Activated CD8-positive, alpha-beta T cell treated with anti-CD3 and anti-CD28 coated beads, Interleukin-2, amount 10 ng/mL, durations not matched to agents 7 days and 5 days (primary cell): ENCODE measurements at places on chromosomes 7 and 10. TPM values are rescaled to one million over a fixed set of nuclear protein-coding genes. Genes with fewer than 3 reads are reported as not detected.

The ATAD1 gene
- 38.9 TPM for total RNA-seq

The TACC2 gene
- total RNA-seq, result not detected

The SDK1 gene
- total RNA-seq, result 0.05 TPM

The TLX1 gene
- not detected for total RNA-seq

The BLNK gene
- not detected for total RNA-seq

The ELOVL3 gene
- not detected for total RNA-seq

The TRIL gene
- not detected for total RNA-seq

The EGFR gene
- total RNA-seq, result not detected

The MBL2 gene
- not detected for total RNA-seq

The KAZALD1 gene
- 0.18 TPM for total RNA-seq

The HTR7 gene
- total RNA-seq, result not detected

The ZC3HAV1L gene
- 20.2 TPM for total RNA-seq

The PGAM2 gene
- 0.68 TPM for total RNA-seq

The TMEM270 gene
- total RNA-seq, result not detected

DNA sequence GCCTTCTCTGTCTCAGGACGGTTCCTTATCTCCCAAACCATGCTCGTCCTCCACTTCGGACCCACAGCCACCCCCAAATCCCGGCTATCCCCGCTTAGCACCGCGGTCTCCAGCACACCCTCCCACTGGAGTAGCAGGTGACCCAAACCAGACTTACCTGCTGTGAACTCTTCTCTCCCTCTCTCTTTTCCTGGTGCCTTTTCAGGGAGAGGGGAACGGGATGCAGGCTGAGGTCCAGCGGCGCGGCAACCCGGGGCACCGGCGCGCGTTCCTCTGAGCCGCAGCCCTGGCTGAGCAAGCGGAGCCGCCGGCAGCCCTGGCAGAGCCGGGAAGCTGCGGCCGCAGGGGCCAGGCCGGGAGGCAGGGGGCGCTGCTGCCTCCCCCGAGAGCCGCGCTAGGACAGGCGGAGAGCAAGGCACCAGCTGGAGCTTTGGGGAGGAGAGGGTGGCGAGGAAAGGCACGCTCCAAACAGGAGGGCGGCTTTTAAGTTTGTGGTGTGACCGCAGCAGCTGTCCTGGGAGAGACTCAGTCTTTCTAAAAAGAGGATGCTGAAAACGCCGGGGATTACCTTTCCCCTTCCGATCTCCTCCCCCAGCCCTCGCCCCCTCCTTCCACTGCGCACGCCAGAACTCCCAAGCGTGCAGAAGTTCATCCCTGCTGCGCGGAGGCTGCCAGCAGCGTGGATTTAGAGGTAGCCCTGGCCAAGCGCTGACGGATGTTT lies at the start of gene SEMA3D:
TSS of gene SEMA3D (minus strand) at position 536 of the 721 bp plus-strand sequence. CDS start 65,165 bp downstream, outside the sequence.
- no peak within 1 kb of the TSS for H3K27ac ChIP-seq
- no peaks in the 10 kb centered on the region for H3K36me3 ChIP-seq
- H3K27me3 ChIP-seq, result peaks cover 29% of the 10 kb centered on the region
- no peak within 1 kb of the TSS for H3K4me3 ChIP-seq
- peaks cover 5% of the 10 kb centered on the region for H3K4me1 ChIP-seq
- no peak for DNase-seq

DNA sequence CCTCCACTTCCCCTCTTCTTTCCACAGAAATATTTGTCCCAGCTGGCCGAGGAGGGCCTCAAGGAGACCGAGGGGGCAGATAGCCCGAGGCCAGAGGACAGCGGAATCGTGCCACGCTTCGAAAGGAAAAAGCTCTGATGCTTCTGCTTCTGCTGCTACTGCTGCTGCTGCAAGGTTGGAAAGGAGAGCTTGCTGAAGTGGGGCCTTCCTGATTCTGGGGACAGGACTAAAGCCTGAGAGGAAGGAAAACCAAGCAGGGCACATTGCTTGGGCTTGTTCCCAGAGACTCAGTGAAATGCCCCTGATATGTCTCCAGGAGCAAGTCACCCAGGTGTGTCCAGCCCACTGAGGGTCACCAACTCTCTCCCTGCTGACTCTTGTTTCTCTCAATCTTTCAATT lies 35.9 kb upstream of the PDCD4 start:
- no peaks in the 10 kb centered on the region for H3K27me3 ChIP-seq
- peak overlapping the region; percentile 64 for H3K27ac ChIP-seq
- peaks cover 32% of the 10 kb centered on the region for H3K4me1 ChIP-seq
- no peaks in the 10 kb centered on the region for H3K36me3 ChIP-seq
- no peak for DNase-seq
- no peak overlapping the region for H3K4me3 ChIP-seq

GRCh38 chr7:25619963-25620799 lies 391.9 kb upstream of the NPVF start:
- DNase-seq, result peak; percentile 54
- H3K27ac ChIP-seq, result peak overlapping the region; percentile 69
- H3K27me3 ChIP-seq, result no peaks in the 10 kb centered on the region
- H3K36me3 ChIP-seq, result no peaks in the 10 kb centered on the region
- H3K4me3 ChIP-seq, result peak overlapping the region; percentile 17

DNA sequence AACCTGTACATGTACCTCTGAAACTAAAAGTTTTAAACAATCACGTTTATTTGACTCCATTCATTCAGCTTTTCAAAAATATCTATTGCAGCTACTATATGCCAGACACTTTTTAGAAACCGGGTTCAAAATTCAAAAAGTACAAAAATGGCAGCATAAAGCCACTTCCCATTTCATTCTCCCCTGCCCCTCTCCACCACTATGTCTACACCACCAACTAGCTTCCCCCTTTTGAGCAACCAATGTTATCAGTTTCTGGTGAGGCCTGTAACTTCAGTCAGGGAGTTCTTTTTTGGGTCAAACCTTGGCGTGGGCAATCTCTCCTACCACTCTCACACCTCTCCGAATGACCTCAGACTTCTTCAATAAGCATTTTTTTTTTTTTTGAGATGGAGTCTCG lies 11.5 kb upstream of the HHEX start:
- H3K27ac ChIP-seq, result no peak overlapping the region
- H3K27me3 ChIP-seq, result peaks cover 8% of the 10 kb centered on the region
- no peak for DNase-seq
- H3K36me3 ChIP-seq, result no peaks in the 10 kb centered on the region
- H3K4me1 ChIP-seq, result no peaks in the 10 kb centered on the region

GRCh38 chr7:31192986-31193385 lies 140.9 kb downstream of the ADCYAP1R1 start:
- H3K27ac ChIP-seq, result no peak overlapping the region
- DNase-seq, result peak; percentile 23
- peaks cover 4% of the 10 kb centered on the region for H3K27me3 ChIP-seq
- no peaks in the 10 kb centered on the region for H3K36me3 ChIP-seq
- no peak overlapping the region for H3K4me3 ChIP-seq

DNA sequence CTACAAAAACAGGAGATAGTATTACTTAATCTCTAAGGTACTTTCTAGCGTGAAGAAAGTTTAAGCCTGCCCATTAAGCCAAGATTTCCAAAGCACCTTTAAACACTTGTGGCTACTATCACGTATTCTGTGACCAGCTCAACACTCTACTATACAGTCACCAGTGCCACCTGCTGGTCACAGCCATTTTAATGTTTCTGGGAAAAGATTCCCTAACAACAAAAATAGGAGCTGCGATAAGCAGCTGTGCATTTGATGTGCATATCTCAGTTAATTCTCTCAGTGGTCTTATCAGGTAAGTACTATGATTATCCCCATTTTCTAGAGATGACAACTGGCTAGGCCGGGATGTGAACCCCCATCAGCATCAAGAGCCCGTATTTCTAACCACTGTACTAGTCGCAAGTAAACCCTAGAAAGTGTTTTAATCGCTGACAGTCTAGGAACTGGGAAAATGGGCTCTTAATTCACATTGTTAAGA lies 860 bp downstream of the SEC31B start:
- H3K4me1 ChIP-seq, result peaks cover 41% of the 10 kb centered on the region
- no peak overlapping the region for H3K4me3 ChIP-seq
- H3K36me3 ChIP-seq, result peaks cover 47% of the 10 kb centered on the region
- DNase-seq, result peak; percentile 77

DNA sequence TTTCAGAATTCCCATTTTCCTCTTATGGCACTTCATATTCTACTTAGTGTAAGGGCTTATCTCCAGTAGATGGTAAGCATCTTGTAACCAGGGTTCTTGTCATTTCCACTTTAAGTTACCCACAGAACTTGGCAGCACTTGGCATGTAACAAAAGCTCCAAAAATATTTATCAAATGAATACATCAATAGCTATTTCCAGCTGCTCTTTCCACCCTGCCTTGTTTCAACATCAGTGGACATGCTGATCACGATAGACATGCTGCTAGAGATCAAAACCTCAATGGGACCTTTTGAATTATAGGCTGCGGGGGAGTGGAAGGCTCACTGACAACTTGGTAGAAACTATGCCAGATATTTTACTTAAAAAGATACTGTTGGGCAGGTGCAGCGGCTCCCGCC lies 32.9 kb downstream of the HOXA1 start:
- no peak overlapping the region for H3K27ac ChIP-seq
- no peak for DNase-seq
- H3K36me3 ChIP-seq, result no peaks in the 10 kb centered on the region

- DNase-seq, result no peak
- H3K36me3 ChIP-seq, result peaks cover 42% of the 10 kb centered on the region
- no peaks in the 10 kb centered on the region for H3K4me1 ChIP-seq
- no peak overlapping the region for H3K27ac ChIP-seq
- H3K27me3 ChIP-seq, result no peaks in the 10 kb centered on the region
Measured at GRCh38 chr10:878333-878759, 53.2 kb downstream of the LARP4B start.

DNA sequence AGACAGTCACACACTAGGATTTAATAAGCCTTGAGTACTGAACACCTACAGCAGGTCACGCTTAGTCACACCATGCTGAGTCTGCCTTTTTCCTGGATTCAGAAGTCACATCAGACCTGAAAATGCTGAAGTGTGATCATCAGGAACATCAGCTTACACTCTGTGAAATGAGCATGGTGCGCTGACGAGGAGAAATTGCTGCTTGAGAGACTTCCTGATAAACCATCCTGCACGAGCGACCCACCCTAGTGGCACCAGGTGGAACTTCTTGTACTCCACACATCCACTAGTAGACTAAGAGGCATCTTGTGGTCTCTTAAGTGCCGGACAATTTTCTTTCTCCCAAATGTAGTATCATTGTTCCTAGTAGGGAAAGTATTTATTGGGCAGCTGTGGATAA lies 51.8 kb upstream of the MRLN start:
- H3K36me3 ChIP-seq, result peaks cover 31% of the 10 kb centered on the region
- DNase-seq, result peak; percentile 24
- H3K27ac ChIP-seq, result no peak overlapping the region
- H3K4me1 ChIP-seq, result no peaks in the 10 kb centered on the region

GRCh38 chr10:79311581-79312407 lies 35.5 kb upstream of the PPIF start:
- H3K27ac ChIP-seq, result no peak overlapping the region
- H3K4me1 ChIP-seq, result peaks cover 26% of the 10 kb centered on the region
- peaks cover 36% of the 10 kb centered on the region for H3K36me3 ChIP-seq
- DNase-seq, result no peak
- H3K27me3 ChIP-seq, result no peaks in the 10 kb centered on the region

GRCh38 chr7:46603780-46604179 lies 682.7 kb upstream of the IGFBP3 start:
- no peak for DNase-seq
- no peaks in the 10 kb centered on the region for H3K4me1 ChIP-seq
- no peaks in the 10 kb centered on the region for H3K27me3 ChIP-seq
- H3K4me3 ChIP-seq, result no peak overlapping the region

GRCh38 chr10:32070645-32071044 lies 14.4 kb upstream of the KIF5B start:
- H3K27me3 ChIP-seq, result peaks cover 12% of the 10 kb centered on the region
- H3K4me3 ChIP-seq, result no peak overlapping the region
- DNase-seq, result no peak
- H3K27ac ChIP-seq, result no peak overlapping the region
- no peaks in the 10 kb centered on the region for H3K36me3 ChIP-seq

DNA sequence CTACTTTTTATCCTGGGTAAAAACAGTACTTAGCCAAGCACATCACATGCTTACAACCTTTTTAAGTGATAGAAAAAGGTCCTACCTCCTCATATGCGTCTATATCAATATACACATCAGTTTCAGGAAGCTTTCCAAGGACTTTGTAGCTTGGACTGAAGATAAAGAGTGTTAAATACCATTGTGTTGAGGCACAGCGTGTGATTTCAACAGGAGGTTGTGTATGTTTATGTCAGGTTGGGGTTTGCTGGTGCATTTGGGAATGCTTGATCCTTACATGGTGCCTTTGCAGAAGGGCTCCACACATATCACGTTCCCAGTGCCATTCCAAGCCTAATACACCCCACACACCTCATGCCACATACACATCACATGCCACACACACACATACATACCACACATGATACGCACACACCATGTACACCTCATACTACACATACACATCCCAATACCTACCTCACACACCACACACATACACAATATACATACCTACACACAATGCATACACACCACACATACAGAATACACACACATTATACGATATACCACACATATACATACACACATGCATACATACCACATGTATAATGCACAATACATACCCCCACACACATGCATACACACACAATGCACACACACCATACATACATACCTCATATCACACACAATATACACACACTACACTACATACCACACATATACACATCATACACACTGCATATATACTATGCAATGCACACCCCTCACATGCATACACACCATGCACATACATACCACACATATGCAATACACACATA lies 33.1 kb downstream of the PSMC2 start:
- no peaks in the 10 kb centered on the region for H3K4me1 ChIP-seq
- no peak overlapping the region for H3K27ac ChIP-seq
- H3K36me3 ChIP-seq, result no peaks in the 10 kb centered on the region
- H3K27me3 ChIP-seq, result peaks cover 9% of the 10 kb centered on the region

GRCh38 chr7:36090976-36091873 lies 61.8 kb upstream of the EEPD1 start:
- H3K4me3 ChIP-seq, result no peak overlapping the region
- no peaks in the 10 kb centered on the region for H3K4me1 ChIP-seq
- no peaks in the 10 kb centered on the region for H3K27me3 ChIP-seq
- no peaks in the 10 kb centered on the region for H3K36me3 ChIP-seq
- H3K27ac ChIP-seq, result no peak overlapping the region
- DNase-seq, result no peak

GRCh38 chr10:70480239-70480861 lies 1.8 kb downstream of the PALD1 start:
- peaks cover 61% of the 10 kb centered on the region for H3K4me1 ChIP-seq
- peak overlapping the region; percentile 69 for H3K27ac ChIP-seq
- H3K27me3 ChIP-seq, result peaks cover 18% of the 10 kb centered on the region
- H3K4me3 ChIP-seq, result peak overlapping the region; percentile 71
- peaks cover 2% of the 10 kb centered on the region for H3K36me3 ChIP-seq

DNA sequence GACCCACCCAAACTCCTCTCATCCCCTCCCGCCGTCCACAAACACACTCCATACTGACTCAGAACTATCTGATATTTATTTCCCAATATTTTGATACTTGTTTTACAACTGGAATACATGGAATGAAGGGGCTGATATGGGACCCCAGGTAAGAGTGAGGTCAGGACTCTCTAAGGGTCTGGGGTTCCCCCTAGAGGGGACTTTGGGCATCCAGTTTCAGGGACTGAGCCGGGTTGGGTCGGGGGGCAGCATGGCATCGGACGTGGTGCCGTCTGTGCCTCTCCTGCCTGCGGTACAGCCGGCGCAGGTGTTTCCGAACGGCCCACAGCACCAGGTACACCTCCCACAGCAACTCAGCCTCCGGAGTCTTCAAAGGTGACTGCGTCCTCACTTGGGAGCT lies 7.5 kb downstream of the SPACDR start:
- no peak overlapping the region for H3K4me3 ChIP-seq
- no peaks in the 10 kb centered on the region for H3K27me3 ChIP-seq
- H3K4me1 ChIP-seq, result peaks cover 14% of the 10 kb centered on the region
- H3K27ac ChIP-seq, result no peak overlapping the region
- peaks cover 16% of the 10 kb centered on the region for H3K36me3 ChIP-seq

- H3K27me3 ChIP-seq, result no peaks in the 10 kb centered on the region
- peaks cover 2% of the 10 kb centered on the region for H3K36me3 ChIP-seq
- peak overlapping the region; percentile 95 for H3K27ac ChIP-seq
- H3K4me3 ChIP-seq, result peak overlapping the region; percentile 72
- H3K4me1 ChIP-seq, result peaks cover 33% of the 10 kb centered on the region
- DNase-seq, result peak; percentile 85
Measured at GRCh38 chr7:2645274-2645868, 13.6 kb downstream of the TTYH3 start.
